ENCODE measurements at places on chromosomes 12 and 14.

GRCh38 chr12:75981247-75982168, 50.1 kb downstream of the PHLDA1 start:
- DNase-seq, result no peak

- DNase-seq, result no peak
Measured at GRCh38 chr12:1280059-1280458, 289.0 kb downstream of the ERC1 start.

GRCh38 chr12:32568228-32568627, 110.9 kb upstream of the DNM1L start:
- DNase-seq, result peak; percentile 59

GRCh38 chr14:34046799-34047520, 96.1 kb upstream of the EGLN3 start:
- DNase-seq, result no peak

- no peak for DNase-seq
Measured at GRCh38 chr14:22623047-22623446, 21.1 kb downstream of the OR6J1 start.

DNA sequence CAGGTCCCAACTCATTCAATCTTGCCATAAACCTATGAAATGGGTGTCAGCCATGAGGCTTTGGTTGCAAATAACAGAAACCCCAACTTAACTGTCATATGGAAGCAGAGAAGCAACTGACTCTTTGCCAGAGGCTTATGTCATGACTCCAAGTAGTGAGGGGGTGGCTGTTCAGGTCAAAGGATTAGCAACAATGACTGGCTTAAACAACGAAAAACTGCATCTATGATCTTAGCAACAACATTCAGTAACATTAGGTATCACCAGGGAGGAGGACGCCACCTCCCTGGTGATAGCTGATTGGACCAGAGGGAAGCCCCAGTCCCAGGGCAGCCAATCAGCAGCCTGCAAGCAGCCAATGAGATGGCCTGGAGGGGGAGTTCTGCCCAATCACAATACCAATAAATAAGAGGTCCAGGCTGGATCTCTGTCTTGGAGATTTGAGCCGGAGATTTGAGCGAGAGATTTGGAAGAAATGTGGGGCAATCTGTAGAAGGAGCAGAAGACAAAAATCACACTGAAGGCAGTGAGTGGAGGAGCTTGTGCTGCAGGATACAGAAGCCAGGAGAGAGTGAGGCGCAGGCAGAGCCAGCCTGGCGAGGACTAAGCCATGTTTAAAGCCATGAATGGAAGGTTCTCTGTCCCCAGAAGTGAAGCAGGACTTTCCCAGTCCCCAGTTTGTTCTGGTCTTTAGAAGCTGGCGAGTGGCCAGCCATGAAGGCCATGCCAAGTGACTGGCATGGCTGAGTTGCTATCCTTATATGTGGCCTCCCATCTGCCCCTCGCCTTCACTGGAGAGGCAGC, 93.3 kb downstream of the CALM1 start:
- DNase-seq, result no peak

- no peak for DNase-seq
Measured at GRCh38 chr12:64587447-64587846, 22.8 kb upstream of the RASSF3 start.

GRCh38 chr12:23368590-23368989, 580.9 kb downstream of the SOX5 start:
- DNase-seq, result no peak

DNA sequence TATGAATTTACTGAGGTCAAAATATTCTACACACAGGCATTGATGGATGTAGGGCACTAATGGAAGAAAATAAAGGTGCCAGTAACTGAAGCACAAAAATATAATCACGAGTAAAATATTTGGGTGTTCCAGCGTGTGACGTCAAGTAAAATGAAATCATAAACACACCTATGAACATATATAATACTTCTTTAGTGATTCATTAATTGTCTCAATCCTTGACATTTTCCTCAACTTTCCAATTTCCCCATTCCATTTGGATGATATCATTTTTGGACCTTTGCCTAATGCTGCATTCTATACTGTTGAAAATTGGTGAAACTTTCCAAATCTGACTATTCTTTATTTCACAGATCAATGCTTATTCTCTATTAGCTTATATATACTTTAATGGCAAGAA, 649.3 kb downstream of the GALC start:
- DNase-seq, result no peak

DNA sequence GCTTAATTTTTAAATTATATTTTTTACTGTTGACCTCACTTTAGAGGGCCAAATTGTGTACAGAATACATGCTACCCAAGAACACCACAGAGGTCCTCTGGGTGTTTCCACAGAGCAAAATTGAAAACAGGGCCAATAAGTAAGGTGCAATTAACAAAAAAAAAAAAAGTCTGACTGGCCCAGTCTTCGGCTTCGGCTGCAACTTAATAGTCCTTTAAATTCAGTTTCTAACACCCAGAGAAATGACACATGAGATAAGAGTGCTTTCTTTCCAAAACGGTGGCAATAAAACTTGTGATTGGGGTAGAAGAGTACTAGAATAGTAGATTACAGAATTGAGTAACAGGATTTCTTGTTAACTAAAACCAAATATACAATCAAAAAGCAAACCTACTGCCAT, 81.3 kb downstream of the MED13L start:
- DNase-seq, result no peak

GRCh38 chr12:26318661-26319068, 123.3 kb downstream of the SSPN start:
- peak; percentile 38 for DNase-seq

DNA sequence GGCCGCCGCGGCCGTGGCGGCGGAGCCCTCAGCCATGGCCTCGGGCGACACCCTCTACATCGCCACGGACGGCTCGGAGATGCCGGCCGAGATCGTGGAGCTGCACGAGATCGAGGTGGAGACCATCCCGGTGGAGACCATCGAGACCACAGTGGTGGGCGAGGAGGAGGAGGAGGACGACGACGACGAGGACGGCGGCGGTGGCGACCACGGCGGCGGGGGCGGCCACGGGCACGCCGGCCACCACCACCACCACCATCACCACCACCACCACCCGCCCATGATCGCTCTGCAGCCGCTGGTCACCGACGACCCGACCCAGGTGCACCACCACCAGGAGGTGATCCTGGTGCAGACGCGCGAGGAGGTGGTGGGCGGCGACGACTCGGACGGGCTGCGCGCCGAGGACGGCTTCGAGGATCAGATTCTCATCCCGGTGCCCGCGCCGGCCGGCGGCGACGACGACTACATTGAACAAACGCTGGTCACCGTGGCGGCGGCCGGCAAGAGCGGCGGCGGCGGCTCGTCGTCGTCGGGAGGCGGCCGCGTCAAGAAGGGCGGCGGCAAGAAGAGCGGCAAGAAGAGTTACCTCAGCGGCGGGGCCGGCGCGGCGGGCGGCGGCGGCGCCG, 381 bp downstream of the YY1 start:
- DNase-seq, result peak; percentile 31

- DNase-seq, result no peak
Measured at GRCh38 chr12:75525263-75525662, 13.9 kb upstream of the KRR1 start.

DNA sequence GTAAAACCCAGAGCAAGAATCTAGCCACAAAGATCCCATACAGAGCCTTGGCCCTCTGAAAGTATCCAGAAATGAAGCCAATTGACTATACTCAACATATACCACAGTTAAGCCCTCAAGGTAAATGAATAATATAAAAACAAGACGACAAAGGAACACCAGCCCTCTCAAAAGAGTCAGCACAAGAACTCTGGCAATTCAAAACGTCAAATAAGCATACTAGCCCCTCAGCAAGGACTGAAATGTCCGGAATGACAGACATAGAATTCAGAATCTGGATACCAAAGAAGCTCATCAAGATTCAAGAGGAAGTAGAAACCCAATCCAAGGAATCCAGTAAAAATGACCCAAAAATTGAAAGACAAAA, 49.9 kb downstream of the GTF2A1 start:
- no peak for DNase-seq

GRCh38 chr12:41365653-41366171, 177.6 kb downstream of the PDZRN4 start:
- no peak for DNase-seq
